ENCODE measurements at places on chromosomes 13 and 19.

DNA sequence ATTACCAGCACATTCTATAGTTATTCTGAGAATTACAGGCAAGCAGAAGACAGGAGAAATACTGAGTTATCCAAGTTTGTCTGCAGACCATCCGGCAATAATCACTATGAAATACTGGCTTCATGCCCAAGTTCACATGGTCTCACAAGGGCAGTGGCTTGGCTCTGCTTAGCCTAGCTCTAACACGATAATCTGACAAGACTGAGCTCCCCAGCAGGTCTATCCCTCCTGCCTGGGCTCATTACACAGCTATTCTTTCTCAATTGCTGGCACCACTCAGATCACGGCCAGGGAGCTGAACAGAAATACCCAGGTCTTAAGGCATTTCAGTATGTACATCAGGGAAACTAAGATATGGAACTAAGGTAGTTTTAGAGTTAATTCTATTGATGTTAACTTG is 361.6 kb upstream of the PCDH20 start:
- DNase-seq = no peak

DNA sequence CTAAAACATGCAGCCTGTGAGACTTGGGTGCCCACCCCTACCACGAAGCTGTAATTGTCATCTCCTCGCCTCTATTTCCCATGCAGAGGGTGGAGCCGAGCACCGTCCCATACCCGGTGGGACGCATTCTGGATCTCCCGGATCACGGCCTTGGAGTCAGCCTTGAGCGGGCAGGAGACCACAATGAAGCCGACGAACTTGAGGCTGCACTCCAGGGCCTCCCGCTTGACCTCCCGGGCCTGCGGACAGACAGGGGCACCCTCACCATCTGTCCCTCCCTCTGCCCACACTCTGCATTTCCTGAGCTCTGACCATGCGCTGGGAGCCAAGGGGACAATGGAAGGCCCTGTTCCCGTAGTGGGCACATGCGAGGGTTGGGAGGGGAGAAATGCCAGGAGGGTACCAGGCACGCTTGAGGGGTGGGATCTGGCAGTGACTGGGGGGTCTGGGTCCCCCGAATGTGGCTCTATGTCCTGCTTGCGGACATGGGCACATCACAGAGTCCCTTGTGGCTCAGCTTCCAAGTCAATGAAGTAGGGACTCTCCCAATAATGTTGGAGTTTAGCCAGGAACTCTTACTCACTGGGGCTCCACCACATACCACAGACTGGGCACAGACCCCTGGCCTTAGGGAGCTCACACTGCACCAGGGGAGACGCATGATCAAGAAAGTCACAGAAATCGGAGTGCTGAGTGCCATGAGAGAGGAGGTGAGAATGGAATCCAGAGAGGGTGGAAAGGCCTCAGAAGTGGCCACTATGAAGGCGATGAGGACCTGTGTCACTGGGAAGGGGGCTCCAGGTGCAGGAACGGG is 9.2 kb upstream of the GMIP start:
- DNase-seq = no peak

GRCh38 chr19:47142779-47143178 is 12.1 kb downstream of the SAE1 start:
- no peak for DNase-seq

- DNase-seq = no peak
Observed at GRCh38 chr13:84823528-84823927, 941.3 kb upstream of the SLITRK1 start.

DNA sequence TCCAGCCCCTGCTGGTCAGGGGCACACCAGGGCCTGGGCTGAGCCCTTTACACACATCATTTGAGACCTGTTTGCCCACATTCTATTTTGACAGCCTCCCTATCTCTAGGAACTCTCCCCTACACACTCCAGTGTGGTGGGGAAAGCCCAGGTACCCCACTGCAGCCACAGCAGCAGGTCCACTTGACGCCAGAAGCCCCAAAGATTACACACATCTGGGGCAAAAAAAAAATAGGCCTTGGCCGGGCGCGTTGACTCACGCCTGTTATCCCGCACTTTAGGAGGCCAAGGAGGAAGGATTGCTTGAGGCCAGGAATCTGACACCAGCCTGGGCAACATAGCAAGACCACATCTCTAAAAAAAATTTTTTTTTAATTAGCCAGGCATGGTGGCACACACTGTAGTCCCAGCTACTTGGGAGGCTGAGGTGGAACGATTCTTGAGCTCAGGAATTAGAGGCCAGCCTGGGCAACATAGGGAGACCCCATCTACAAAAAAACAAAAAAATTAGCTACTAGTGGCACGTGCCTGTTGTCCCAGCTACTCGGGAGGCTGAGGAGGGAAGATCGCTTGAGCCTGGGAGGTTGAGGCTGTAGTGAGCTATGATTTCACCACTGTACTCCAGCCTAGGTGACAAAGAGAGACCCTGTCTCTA is 18.0 kb upstream of the CD22 start:
- DNase-seq = no peak

DNA sequence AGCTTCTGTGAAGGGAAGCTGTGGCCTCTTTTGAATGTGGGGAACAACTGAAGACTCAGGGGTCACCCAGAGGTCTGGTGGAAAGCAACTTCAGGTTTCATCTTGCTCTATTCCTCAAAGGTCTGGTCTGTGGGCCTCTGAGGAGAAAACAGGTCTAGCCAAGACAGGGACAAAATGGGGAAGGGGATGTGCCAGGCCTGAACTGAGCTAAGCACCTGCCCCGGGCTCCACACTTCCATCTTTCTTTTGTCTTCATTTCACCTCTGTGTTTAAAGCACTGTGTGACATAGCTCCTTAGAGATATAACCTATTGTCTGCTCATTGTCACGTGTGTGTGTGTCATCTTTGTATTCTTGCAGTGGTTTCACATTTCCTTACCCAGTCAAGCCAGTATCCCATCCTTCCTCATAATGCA is 19.9 kb upstream of the GDF15 start:
- DNase-seq = peak; percentile 64

GRCh38 chr19:1065606-1066109 is 1.3 kb upstream of the ARHGAP45 start:
- no peak for DNase-seq

GRCh38 chr19:1425102-1425837 is 12.9 kb upstream of the RPS15 start:
- no peak for DNase-seq

DNA sequence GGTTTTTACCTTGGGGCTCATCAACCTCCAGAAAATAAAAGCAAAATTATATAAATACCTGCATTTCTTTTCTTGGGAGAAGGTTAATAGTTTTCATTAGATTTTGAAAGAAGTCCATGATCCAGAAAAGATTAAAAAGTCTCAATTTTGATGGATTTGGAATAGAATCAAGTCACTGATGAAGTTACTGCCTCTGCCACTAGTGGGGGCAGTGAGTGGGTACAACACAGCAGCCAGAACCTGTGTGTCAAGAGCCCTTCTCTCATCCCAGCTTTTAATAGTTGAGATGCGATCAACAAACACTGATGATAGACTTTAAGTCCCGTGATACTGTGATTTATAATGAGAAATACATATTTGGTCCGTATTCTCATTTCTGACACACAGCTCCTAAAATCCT is 686.7 kb downstream of the DIAPH3 start:
- no peak for DNase-seq

GRCh38 chr19:15464394-15465385 is at the start of gene RASAL3:
Gene RASAL3 (minus strand): TSS chr19:15464544. CDS start chr19:15464358, 186 bp downstream.
- no peak for DNase-seq

DNA sequence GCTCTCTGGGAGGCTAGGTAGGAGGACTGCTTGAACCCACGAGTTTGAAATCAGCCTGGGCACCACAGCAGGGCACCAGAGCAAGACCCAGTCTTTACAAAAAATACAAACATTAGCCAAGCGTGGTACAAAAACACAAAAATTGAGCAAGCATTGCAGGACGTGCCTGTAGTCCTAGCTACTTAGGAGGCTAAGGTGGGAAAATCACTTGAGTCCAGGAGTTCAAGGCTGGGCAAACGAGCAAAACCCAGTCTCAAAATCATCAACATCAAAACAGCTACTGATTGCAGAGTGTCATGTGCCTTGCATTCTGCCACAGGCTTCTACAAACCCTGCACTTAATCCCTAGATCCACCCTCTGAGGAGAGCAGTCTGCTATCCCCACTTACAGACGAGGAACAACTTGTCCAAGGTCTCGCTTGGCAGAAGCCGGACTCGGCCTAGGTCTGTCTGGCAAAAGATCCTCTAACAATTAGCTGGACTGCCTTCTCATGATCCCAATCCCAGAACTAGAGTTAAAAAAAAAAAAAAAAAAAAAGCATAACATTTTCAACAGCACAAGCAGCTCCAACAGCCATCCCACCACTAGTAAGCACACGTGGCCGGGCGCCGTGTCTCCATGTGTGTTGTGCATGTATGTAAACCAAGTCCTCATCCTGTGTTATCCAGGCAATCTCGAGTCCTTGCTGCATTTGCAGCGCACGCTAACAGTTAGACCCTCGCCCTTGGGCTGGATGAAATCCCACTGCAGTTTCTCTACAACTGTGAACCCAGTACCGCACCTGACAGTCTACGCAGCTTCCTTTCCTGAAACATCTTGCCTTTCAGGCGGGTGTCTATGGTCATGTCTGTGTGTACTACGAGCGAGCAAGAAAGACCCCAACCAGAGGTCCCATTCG is 2.0 kb downstream of the PPP6R1 start:
- DNase-seq = no peak

GRCh38 chr19:5652261-5652660 is 28.1 kb downstream of the MICOS13 start:
- DNase-seq = no peak

DNA sequence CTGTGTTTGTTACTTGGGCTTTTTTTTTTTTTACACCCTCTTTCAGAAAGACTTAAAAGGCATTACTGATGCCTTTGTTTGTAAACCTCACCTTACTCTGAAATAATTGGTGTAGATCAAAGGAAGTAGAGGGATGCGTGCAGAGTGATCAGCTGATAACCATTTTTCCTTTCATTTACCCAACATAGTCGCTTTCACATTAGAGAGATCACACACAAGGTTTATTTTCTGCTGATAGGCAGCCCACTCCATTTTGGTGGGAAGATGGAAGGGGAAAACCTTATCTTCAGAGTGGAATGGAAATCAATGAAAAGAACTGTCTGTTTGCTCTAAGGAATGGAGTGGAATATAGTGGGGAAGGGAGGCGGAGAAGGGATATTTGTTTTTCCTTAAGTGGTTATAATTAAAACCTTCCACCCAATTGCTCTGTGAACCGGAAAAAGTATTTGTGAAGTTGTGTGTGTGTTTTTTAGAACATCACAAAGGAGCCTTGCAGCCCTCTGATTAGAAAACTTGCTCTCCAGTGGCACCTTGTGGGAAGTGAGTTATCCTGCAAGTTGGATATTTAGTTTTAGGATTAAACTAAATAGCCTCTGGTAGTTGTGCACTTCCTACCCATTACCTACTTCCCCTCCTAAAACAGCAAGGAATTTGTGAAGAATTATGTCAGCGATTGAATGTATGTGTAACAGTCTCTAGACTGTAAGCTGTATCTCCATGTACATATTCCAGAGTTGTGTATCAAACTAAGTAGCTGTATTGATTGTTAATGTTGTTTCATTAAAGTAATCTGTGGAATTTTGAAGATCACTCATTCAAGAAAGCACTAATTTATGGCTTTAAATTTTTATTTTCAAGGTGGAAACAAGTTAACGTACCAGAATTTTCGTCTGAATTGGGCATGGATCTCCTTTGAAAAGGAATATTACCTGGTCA is 76.8 kb downstream of the FREM2 start:
- DNase-seq = no peak

DNA sequence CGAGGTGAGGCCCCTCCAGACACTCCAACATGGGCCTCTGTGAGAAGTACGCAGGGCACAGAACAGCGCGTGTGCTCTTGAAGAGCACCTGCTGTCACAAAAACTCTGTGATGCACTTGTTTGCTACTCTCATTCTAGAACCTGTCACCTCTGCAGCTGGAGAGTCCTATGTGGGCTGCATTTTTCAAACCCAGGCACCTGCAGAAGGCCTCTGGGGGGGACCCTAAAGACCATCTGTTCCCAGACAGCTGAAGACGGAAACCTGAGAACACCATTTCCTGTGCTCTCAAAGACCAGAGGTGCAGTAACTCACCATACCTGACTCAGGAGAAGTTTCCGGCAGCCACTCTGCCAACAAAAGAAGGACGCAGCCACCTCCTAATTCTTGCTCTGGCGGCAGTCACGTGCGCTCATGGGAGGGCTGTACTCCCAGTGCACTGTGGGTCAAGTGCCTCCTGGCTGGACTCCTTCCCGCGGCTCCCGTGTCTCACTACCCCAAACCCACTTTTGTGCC is 28.1 kb downstream of the RANBP3 start:
- DNase-seq = no peak

DNA sequence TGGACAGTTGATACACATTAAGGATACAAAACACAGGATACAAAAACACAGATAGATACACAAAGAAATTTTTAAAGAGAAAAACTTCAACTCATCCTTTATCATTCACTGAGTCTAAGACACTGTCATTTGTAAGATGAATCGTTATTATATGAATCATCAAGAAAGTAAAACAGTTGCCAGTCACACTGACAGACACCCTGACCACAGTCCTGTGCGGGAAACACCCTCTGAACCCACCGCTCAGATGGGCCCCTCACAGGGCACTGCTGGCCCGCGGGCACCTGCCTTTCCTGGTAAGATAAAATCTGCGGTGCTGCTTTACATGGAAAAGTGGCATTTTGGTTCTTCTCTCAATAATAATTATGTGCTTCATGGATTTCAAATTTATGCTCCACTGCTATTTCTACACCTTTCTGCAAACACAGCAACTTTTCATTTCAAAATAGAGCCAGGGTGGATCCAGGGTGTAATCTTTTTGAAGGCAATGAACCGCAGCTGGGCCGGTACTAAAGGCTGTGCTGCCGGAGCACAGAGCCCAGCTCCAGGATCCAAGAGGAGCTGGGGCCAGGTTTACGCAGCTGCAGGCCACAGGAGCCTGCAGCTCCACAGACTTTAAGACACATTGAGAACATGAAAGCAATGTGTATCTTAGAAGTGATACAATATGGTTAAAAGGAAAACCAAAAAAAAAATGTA is 76.8 kb downstream of the TUBGCP3 start:
- no peak for DNase-seq

DNA sequence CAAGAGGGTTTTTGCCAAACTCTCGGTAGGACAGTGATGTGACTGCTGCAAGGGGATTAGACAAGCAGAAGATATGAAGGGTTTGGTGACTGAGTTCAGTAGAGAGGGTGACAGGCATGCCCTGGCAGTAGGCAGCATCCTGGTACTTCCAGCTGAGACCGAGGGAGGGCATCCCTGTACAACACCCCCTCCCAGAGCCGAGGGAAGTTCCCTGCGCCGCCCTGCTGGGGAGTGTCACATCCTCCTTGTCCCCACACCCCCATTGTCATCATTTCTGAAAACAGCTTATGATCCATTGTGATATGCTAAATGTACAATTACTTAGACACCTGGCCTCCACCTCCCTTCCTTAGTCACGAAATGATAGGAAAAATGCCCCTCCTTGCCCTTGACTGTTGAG is 14.6 kb downstream of the ZNF544 start:
- no peak for DNase-seq
